ENCODE measurements at places on chromosomes 4 and X. TPM values are rescaled to one million over a fixed set of nuclear protein-coding genes. Genes with fewer than 3 reads are reported as not detected.

The ADAMTS3 gene
- total RNA-seq, result 5.5 TPM

The ZFP92 gene
- 0.83 TPM for total RNA-seq

The DIPK2B gene
- total RNA-seq, result under 0.01 TPM

The COL4A6 gene
- 17.7 TPM for total RNA-seq

The KLHL5 gene
- 202 TPM for total RNA-seq

Data from smooth muscle cell of the umbilical artery (primary cell).